ENCODE measurements at places on chromosomes 2 and 18.

GRCh38 chr2:158645299-158645698 is 149.8 kb upstream of the DAPL1 start:
- DNase-seq: no peak

- no peak for DNase-seq
These were observed 110.3 kb downstream of the SMAD7 start for GRCh38 chr18:48840491-48840877.

DNA sequence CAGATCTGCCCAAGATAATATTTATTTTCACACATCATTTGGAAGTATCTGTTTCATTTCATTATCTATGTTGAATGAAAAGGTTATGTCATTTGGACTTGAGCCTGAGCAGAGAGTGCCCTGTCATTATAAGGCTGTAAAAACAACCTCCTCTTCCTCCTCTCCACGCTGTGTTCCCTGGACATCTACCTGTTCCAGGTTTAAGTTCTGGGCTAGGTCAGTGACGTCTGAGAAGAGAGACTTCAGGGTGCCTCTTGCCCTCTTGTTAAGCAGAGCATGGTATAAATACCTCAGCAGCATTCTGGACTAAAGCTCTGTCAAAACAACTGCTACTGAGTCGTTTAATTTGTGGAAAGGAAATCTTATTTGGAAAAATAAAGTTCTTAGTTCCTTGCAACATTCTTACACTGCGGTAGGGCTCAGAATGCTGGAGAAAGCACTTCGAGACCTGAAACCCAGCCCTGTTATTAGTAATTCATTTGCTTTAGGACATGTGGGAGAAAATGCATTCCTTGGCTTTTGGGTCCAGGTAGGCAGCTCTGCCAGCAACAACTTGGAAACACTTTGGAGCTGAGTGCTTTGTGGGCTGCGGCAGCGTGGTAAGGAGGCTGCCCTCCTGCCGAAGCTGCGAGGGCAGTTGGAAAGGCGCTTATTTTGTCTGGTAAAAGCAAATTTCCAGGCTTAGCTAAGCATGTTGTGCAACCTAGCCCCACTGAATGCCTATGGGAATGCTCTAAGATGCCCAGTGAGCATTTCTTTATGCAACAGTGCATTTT is 91.8 kb upstream of the NEDD4L start:
- DNase-seq: no peak

- no peak for DNase-seq
These were observed 76.7 kb downstream of the RND3 start for GRCh38 chr2:150410809-150411208.

- DNase-seq: no peak
These were observed 32.6 kb downstream of the CCDC102B start for GRCh38 chr18:68830256-68831045.

DNA sequence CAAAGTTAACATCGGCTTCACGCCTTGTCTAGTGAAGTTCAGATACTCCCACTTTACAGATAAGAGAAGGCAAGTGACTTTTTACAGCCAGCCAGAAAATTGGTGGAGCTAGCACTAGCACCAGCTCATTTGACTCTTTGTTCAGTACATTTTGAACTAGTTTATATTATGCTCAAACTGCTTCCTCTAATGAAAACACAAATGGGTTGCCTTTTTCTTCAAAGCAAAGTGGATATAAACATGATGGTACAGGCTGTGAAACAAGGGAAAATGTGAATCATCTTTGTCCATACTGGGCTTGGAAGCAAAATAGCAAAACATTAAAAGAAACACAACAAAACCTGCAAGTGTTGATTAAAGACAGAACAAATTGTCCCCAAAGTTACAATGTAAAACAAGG is 99.6 kb upstream of the LHCGR start:
- no peak for DNase-seq

- DNase-seq: no peak
These were observed 254.7 kb downstream of the HDAC4 start for GRCh38 chr2:239146011-239146641.

DNA sequence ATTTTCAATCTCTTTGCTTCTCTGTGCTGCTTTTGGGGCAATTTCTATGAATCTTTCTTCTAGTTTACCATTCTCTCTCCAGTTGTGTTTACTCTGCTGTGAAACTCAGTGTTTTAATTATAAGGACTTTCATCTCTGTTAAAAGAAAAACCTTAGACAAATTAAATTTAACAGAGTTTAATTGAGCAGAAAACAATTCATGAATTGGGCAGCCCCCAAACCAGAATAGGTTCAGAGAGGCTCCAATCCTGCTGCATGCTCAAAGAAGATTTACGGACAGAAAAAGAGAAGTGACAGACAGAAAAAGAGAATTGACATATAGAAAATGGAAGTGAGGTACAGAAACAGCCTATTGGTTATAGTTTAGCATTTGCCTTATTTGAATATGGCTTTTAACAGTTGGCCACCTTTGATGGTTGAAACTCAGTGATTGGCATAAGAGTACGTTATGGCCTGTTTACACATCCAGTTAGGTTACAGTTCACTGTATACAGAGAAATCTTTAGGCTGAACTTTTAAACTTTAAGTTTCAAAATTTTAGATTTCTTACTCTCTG is 120.4 kb downstream of the RNF152 start:
- no peak for DNase-seq

- no peak for DNase-seq
These were observed 40.8 kb upstream of the FRZB start for GRCh38 chr2:182907081-182907830.
